Renal cortical epithelial cell (primary cell): ENCODE measurements at places on chromosomes 2 and 18. TPM values are rescaled to one million over a fixed set of nuclear protein-coding genes. Genes with fewer than 3 reads are reported as not detected.

The IL36G gene
- total RNA-seq: not detected in 2 replicates

The PMAIP1 gene
- total RNA-seq: 11.6 and 69.3 TPM in 2 replicates

The RGPD3 gene
- 0.55 and 1.0 TPM in 2 replicates for total RNA-seq

The ESCO1 gene
- 22.9 and 26.3 TPM in 2 replicates for total RNA-seq

The ACTG2 gene
- total RNA-seq: 0.15 TPM in 1 of 2 replicates, not detected in the other

The LIMS3 gene
- 7.5 TPM in 1 of 2 replicates, not detected in the other for total RNA-seq

The EML6 gene
- total RNA-seq: 1.6 and 1.7 TPM in 2 replicates

The SLC35F5 gene
- total RNA-seq: 381 and 427 TPM in 2 replicates

The IDH1 gene
- total RNA-seq: 89.7 and 202 TPM in 2 replicates

The HADHA gene
- total RNA-seq: 150 and 169 TPM in 2 replicates

The VWC2L gene
- total RNA-seq: 0.15 TPM in 1 of 2 replicates, not detected in the other

- no peak for DNase-seq
Observed at GRCh38 chr2:207816546-207816945, 46.8 kb upstream of the FZD5 start.

GRCh38 chr2:133393895-133394294 is 174.4 kb downstream of the NCKAP5 start:
- DNase-seq: no peak

DNA sequence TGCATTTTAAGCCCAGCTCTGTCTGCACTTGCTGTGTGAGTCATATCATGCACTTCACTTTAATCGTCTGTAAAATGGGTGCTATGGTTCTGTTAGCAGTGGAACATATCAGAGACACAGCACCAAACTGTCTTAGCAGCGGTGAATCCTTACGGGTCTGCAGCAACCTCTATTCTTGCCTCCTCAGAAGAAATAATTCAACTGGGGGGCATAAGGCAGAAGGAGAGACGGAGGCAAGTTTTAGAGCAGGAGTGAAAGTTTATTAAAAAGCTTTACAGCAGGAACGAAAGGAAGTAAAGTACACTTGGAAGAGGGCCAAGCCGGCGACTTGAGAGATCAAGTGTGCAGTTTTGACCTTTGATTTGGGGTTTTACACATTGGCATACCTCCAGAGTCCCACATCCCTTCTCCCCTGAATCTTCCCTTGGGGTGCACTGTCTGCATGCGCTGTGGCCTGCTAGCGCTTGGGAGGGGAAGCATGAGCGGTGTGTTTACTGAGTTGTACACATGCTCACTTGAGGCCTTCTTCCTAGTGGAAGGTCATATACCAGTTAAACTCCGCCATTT is 109.8 kb downstream of the DDX1 start:
- DNase-seq: no peak

DNA sequence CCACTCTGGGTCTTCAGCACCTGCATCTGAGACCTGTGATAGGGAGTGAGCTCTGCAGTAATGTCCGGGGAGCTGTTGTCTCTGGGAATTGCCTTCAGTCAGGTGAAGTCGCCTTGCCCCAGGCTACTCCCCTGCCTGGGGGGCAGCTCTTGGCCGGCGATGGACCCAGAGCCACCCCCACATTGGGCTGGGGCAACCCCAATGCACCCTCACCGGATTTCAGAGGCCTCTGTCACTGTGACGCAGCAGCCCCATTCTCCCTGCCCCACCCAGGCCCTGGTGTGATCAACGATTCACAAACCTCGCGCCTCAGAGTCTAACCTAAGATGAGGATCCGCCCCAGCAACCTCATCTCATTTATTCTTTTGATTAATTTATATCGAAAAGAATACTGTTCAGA is 303.6 kb downstream of the NDUFA10 start:
- DNase-seq: no peak

DNA sequence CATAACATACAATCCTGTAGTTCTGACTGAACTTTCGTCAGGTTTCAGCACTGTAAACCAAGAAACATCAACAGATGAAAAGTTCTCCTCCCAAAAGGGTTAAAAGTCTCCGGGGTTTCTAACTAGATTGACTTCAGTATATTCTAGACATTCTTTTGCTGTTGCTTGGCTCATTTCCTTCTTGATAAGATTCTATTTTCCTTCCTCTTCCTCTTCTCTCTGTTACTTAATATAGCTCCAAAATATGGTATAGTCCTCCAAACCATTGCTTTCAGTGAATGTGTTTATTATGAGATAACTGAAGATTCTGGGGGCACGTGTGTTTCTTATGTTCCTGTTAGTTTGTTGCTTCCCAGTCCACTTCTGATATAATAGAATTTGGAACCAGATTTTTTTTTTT is 46.4 kb upstream of the MAP4K3 start:
- DNase-seq: no peak

DNA sequence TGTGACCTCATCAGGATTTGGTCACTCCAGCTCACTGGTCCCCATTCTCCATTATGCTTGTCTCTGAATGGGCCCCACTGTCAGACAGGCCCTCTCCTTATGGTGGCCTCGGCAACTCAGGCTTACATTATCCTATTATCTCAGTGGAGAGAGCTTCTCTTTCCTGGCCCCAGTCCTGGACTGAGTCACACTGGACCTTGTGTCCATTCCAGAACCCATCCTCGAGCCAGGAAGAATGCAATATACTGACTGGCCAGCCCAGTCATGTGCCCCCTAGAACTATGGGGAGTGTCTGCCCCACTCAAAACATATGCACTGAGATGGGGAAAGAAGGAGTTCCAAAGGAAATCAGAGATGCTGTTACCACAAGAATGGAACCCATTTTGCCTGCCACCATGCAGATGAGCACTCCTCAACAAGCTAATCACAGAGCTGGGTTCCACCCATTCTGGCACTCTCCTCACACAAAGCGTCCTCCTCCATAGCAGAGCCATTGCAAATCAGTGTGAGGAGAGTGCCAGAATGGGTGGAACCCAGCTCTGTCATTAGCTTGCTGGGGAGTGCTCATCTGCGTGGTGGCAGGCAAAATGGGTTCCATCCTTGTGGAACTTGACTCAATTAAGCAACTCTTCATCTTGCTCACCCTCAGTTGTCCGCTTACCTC is 71.9 kb downstream of the CHRNA1 start:
- DNase-seq: no peak

DNA sequence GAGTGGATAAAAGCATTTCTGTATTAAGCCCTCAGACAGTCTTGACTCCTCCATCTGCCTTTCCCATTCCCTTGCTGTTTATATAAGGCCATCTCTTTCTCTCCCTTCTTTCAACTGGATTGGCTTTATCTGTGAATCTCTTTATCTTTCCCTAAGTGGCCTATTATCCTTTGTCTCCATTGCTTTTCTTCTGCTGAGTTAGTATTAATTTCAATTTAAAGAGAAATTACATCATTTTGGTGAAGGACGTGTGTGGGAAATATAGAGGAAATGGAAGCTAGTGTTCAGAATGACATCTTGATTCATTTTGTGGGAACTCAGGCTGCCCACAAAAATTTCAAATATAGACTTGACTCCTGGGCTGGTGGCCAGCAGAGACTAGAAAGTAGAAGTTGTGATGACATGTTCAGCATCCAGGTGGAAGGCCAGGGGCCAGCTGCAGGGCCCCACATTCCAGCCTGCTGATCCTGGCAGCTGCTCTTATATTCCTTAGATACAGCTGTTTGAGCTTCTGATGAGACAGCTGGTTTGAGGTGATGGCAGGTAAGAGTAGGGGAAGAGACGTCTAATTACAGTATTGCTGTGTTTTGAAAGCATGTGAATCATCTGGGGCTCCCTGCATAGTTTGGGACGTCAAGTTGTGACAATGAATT is 52.3 kb downstream of the DIS3L2 start:
- peak; percentile 86 for DNase-seq

GRCh38 chr2:181393472-181393871 is 63.7 kb upstream of the ITGA4 start:
- DNase-seq: peak; percentile 82

- DNase-seq: no peak
Observed at GRCh38 chr18:70288851-70289328, at the start of gene SOCS6. TSS of gene SOCS6 (plus strand) at chr18:70289045. CDS start at chr18:70324669, 35,624 bp downstream.

GRCh38 chr2:67701011-67701410 is 303.9 kb downstream of the ETAA1 start:
- no peak for DNase-seq

- no peak for DNase-seq
Observed at GRCh38 chr2:85992611-85993010, 103.8 kb upstream of the ST3GAL5 start.

GRCh38 chr2:26786207-26787028 is 562 bp downstream of the CENPA start:
- no peak for DNase-seq

- no peak for DNase-seq
Observed at GRCh38 chr18:34718610-34719009, 8.5 kb downstream of the DTNA start.

- peak; percentile 16 for DNase-seq
Observed at GRCh38 chr2:48452108-48452507, 77.8 kb upstream of the STON1 start.

- DNase-seq: no peak
Observed at GRCh38 chr2:128557831-128558241, 239.2 kb upstream of the HS6ST1 start.

DNA sequence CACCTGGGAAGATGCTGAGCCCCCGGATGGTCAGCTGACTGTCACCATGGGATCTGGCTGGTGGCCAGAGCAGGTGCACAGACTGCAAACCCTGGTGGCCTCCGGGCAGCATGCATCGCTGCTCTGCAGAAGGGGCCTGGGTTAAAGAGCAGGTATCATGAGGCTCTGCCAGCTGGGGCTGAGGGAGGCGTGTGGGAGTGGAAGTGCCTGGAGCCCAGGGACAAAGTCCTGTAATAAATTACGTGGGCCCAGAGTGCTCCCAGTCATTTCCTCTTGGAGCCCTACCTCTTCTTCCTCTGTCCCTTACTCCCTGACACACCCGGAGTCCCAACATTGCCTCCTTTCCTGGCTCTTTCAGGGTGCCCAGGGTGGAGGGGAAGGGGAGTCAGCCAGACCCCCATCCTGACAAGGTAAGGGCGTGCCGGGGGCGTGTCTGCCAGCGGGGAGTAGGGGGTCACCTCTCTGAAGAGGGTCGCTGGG is at the start of gene MYO7B:
Gene MYO7B, plus strand, starts transcription at position 262 of the 480 bp plus-strand sequence. CDS start 24,040 bp downstream, outside the sequence.
- peak; percentile 30 for DNase-seq

GRCh38 chr2:223976635-223977226 is 19.5 kb downstream of the MRPL44 start:
- peak; percentile 50 for DNase-seq

DNA sequence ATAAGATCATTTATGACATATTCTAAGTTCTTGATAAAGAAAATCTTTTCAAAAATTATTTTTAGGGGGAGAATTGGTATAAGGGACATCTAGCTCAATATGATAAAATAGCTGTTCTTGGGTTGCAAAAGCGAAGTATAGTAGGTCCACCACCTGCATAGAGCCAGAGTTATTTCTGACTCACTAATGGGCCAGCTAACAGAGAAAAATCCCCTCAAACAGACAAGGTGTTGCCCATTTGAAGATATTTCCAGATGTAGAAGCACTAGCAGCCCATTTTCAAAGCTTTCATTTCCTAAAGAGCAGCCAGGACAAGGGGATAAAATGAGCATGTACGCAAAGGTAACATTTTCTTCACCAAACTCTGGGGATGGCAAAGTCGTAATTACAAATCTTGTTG is 165.7 kb upstream of the FN1 start:
- no peak for DNase-seq

DNA sequence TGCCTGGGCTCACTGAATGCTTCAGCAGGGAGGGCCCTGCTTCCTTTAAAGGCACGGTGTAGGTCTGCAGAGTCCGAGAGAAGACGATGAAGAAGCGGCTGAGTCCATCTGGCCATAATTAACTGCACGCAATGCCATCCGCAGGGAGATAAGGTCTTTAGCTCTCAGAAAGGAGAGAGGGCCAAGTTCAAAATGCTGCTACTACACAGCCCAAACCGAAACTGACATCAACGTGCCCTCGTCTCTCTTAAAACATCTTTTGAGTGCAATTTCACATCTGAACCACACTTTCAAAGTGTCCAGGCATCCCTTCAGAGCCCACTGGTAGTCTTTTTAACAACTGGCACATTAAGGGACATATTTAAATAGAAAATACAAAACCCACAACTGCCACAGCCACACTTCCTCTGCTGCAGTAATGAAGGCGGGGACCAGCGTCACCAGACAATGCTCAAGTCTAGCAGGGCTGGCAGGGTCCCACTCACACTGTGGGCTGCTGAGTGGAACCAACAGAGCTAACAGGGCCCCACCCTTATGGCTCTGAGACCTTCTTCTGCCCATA is 35.8 kb downstream of the ST3GAL5 start:
- DNase-seq: no peak

DNA sequence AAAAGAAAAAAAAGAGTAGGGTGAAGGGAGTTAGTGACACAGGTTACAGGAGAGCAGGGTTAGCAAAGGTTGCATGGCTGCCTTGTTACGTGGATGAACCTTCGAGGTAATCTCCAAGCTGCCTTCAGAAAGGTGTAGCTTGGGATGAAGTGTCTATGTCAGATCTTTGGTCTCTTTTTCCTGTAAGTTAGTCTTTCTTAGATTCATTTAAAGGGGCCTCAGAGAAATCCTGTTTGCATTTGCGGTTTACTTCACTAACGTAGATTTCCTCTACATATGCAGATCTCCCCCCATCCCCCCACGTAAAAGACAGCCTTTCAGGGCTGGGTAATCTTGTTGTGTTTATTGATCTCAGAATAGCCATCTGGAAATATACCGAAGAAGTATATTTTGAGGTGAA is 83.7 kb downstream of the MTA3 start:
- DNase-seq: no peak

GRCh38 chr2:73823916-73824523 is 4.7 kb upstream of the STAMBP start:
- peak; percentile 85 for DNase-seq

DNA sequence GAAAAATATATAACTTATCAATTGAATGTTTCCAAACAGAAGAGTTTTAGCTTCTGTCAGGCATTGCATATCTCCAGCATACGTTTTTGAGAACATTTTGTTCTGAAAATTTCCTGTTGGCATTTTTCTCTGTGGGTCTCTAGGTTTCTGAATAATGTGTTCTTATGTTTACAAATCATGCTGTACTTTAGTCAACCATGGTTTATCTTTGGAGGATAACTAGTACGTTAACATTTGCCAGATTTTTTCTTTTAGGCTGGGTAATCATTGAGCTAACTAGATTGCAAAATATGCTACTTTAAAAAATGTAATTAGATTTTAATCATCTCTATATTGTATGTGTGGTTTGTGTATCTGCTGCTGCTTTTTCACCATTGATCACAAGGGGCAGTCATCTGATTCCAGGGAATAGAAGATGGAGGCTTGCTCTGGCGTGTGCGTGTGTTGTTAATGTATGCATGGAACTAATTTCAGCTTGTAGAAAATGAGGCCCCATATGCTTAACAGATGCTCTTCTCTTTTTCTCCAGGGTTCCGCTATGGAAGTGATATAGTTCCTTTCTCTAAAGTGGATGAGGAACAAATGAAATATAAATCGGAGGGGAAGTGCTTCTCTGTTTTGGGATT is 21.3 kb downstream of the XRCC5 start:
- no peak for DNase-seq

- DNase-seq: peak; percentile 72
Observed at GRCh38 chr2:133193544-133194361, 374.5 kb downstream of the NCKAP5 start.

DNA sequence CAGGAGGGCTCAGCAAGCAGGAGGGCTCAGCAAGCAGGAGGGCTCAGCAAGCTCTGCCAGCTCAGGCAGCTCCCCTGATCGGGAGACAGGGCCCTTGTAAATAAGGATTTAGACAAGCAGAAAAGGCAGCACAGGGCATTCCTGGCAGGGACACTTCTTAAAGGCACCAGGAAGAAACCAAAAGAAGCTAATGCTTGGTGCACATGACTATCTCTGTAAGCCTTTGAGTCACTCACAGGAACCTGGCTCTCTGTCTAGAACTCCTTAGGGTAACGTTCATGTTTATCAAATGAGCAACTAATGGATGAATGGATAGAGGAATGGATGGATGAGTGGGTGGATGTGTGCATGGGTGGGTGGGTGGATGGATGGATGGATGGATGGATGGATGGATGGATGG is 28.4 kb downstream of the TMEM37 start:
- no peak for DNase-seq
